Inflammatory macrophage treated with lipopolysaccharide for 1 hour (primary cell): ENCODE measurements at places on chromosomes 12 and 14.
A peak's percentile ranks its signal among the peaks of the same experiment; 100 is the strongest.

GRCh38 chr12:42918443-42918842, 328.9 kb upstream of the PRICKLE1 start:
- no peak for DNase-seq

- DNase-seq: no peak
Observed at GRCh38 chr12:67436230-67436629, 167.1 kb downstream of the CAND1 start.

- DNase-seq: no peak
Observed at GRCh38 chr12:52539083-52539820, 13.7 kb downstream of the KRT71 start.

- no peak for DNase-seq
Observed at GRCh38 chr12:49885663-49886461, 17.8 kb downstream of the FAIM2 start.

GRCh38 chr12:93441081-93441616, 598 bp downstream of the UBE2N start:
- DNase-seq: no peak

- DNase-seq: no peak
Observed at GRCh38 chr14:68634332-68634731, 158.5 kb downstream of the ZFP36L1 start.

DNA sequence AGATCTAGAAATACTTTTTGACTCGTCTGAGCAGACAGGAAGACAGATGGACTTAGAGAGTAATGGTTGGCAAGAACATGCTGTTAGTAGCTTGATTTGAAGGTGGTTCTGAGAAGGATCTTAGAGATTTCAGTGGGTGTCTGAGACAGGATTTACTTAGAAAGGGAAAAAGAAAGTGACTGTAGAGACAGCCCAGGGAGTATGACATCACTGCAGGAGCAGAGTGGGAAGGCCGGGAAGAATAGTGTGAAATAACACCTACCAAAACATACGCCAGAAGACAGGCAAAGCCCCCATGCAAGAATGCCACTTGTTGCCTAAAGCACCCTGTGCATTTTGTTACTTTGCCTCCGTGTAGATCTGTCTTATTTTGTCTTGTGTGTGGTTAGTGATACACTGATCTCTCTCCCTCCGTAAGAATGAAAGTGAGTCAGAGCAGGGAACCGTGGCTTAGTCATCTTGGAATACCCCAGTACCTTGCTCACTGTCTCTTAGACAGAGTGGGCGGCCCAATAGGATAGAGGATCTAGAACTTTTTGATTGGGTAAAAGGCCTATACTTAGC, 161.3 kb upstream of the IFNG-AS1 start:
- peak; percentile 64 for DNase-seq

DNA sequence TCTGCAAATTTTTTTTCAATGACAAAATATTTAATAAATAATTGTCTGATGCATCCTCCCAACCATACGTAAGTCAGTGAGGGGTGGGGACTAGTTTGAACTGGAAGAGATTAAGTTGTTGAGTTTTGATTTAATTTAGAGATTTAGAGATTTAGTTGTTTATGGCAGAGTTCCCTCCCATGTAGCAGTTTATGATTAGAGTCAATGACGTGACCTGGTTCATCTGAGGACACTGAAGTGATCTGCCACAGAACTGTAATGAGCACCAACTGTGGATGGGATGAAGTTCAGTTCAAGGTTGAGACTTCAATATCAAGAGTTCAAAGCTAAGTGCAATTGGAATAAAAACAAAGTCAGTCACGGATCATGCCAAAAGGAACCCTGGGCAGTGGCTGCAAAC, 609.3 kb downstream of the NOVA1 start:
- no peak for DNase-seq

DNA sequence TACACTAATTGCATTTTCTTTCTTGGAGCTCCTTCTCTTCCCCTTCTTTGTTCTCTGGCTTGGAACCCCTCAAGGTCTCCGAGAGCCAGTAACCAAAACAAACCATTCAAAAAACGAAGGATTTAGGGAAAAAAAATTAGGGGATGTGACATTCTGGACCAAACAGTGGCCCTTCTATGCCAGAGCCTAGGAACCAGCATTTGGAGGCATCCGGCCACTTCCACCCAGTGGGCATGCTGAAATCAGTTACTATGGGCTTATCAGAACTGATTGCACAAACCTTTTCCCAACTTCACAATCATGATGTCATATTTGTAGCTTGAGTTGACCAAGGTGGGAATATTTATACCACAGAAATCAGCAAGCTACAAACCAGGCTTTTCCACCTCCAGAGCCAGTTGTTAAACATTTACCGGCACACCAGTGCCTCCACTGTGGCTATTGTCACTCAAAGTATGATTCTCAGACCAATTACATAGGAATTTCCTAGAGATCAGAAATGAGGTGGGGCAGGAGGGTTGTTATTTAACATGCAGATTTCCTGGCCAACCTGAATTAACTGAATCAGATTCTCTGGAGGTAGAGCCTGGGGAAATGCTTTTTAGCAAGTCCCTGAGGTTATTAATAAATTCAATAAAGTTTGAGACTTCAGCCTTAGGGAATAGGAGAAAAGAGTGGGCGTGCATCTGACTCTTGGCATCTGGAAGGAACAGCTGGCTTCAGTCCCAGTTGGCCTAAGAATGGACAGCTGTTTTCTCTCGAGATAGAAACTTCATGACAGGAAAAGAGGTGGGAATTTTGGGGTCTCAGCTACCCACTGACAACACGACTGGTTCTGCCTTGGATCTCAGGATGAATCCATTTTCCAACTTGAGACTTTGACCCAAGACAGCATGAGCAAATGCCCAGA, 273.9 kb downstream of the ZFP36L1 start:
- DNase-seq: peak; percentile 15
